Activated naive CD8-positive, alpha-beta T cell treated with anti-CD3 and anti-CD28 coated beads, Interleukin-2, amount 50 U/mL, for 16 hours (primary cell): ENCODE measurements at places on chromosomes 2 and 18.

DNA sequence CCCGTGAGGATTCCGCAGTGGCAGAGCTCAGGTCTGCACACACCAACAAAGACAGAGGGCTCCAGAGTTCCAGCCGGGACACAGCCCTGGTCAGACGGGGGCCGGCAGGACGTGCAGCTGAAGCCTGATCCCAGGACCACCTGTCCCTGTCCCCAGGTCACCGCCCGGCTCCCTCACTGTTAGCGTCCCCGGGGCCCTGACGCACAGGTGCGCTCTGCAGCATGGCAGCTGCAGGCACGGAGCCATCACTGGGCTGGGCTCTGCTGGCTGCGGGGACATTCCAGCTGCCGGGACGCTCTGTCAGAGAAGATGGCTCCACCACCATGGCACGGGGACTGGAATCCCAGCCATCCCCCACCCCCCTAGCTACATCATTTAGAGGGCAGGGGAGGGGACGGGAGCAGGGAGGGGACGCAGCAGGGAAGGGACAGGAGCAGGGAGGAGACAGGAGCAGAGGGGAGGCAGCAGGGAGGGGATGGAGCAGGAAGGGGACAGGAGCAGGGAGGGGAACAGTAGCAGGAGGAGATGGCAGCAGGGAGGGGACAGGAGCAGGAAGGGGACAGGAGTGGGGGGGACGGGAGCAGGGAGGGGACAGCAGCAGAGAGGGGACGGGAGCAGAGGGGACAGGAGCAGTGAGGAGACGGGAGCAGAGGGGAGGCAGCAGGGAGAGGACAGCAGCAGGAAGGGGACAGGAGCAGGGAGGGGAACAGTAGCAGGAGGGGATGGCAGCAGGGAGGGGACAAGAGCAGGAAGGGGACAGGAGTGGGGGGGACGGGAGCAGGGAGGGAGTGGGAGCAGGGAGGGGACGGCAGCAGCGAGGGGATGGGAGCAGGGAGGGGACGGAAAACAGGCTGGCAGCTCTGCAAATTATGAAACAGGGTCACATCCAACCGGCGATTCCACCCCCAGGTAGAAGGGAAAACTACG, 39.8 kb downstream of the SLC66A2 start:
- DNase-seq = no peak

- DNase-seq = no peak
Observed at GRCh38 chr2:144999071-144999875, 479.4 kb upstream of the ZEB2 start.

DNA sequence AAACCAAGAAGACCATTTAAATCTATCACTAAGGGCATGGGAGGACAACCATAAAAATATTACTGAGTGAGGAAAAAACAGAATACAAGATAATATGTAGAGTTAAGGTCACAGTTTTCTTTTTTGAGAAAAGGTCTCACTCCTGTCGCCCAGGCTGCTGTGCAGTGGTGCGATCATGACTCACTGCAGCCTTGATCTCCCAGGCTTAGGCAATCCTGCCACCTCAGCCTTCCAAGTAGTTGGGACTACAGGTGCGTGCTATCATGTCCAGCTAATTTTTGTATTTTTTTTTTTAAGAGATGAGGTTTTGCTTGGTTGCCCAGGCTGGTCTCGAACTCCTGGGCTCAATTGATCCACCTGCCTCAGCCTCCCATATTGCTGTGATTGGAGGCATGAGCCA, 24.0 kb downstream of the POLR1A start:
- no peak for DNase-seq

GRCh38 chr18:8238507-8238906, 370.7 kb upstream of the RAB12 start:
- no peak for DNase-seq

DNA sequence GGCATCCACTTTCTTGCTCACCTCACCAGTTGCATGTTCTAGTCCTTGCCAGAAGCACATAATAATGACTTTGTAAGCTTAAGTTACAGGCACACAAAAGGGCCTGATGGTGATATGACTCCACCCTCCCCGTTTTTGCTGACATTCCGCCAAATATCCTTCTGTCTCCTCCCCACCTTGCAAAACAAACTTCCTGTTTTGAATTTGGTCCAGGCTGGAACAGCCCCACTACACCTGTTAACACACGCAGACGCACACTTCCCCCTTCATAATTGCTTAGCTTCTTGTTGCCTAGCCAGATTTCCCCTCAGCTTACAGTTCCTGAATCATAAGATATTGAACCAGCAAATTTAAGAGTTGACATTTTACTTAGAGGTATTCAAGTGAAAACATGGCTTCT, at the start of gene MGAT5:
Gene MGAT5, plus strand, starts transcription at position 269 of the 400 bp plus-strand sequence. CDS start 332 bp downstream, outside the sequence.
- DNase-seq = no peak

GRCh38 chr2:172336681-172337080, 90.7 kb upstream of the ITGA6 start:
- DNase-seq = no peak

DNA sequence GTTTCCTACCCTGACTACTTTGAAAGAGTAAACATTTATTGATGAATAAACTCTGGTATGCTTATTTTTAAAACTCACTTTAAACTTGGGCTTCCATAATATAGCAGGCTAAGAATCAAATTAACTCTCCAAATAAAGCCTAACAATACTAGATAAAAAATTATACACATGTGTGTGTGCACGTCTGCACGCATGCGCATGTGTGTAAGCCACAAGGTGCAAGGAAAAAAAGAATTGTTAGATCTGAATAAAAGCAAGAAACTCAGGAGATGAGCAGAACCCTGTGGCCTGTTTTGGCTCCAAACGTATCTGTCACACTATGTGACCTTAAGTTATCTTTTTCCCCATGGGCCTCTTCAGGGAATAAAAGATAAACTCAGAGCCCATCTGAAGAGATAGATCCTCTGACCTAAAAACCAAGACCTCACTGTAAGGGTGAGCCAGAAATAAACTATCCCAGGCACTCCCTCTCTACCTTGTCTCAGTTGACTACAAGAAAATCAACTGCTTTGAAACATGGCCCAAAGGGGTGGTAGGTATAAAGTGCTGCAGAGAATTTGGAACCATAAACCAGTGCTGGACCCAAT, 6.3 kb downstream of the HDHD2 start:
- DNase-seq = no peak

DNA sequence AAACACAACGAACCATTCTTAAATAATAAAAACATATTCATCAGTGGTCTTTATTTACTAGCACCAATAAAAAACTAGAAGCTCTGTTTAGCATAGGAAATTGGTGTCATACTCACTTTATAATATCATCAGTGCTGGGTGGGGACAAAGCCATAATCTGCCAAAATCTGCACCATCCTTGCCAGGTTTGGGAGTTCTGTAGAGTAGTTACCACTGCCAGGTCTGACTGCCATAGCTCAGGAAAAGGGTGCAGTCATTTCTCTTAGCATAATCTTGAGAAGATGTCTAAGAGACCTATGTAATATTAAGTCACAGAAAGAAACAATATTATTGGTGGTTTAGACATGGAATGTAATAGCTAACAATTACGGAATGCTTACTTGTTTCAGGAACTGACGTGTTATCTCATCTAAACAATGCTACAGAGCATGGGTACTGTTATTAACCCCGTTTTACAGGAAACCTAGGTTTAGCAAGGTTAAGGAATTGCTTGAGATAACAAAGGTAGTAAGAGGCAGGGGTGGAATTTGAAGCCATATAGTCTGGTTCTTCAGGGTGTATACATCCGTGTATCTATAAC, 1.6 kb upstream of the MARCHF7 start:
- no peak for DNase-seq

DNA sequence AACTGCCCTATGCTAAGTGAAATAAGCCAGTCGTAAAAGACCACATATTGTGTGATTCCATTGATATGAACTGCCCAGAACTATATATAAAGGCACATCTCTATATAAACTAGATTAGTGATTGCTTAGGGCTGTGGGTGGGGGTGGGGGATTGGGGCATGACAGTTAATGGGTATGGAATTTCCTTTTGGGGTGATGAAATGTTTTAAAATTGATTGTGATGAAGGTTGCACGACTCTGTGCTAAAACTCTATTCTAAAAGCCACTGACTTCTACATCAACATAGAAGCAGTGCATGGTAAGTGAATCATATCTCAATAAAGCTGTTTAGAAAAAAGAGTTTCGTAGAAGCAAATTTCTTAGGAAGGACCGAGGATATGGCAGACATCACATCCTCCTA, 53.0 kb downstream of the CDCA7 start:
- no peak for DNase-seq
